Head of caudate nucleus (tissue), 42 donors: ENCODE measurements at places on chromosomes 12 and 14.

DNA sequence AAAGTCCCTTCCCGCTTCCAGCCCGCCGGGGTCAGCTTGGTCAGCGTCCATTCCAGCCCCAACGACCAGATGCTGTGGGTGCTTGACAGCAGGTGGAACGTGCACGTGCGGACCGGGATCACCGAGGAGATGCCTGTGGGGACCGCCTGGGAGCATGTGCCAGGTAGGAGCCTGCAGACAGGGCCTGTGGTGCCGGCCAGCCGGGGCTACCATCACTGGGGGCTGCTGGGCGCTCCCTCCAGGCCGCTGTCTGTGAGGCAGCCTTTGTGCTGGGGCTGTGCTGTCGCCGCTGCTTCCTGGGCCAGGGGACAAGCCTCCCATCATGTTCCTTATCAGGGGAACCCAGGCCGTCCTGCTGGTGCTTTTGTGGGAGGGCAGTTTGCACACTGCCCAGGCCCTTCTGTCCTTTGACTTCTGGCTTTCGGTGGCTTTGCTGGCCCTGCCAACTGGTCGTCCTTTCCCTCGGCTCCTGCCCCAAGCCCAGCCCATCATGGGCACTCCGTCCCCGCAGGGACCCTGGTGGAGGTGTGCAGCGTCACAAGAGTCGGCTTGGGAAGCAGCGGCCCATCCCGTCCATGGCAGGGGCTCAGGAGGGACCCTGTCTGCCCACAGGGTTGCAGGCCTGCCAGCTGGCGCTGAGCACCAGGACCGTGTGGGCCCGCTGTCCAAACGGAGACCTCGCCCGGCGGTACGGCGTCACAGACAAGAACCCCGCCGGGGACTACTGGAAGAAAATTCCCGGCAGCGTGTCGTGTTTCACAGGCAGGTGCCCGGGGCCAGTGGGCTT lies 12.4 kb downstream of the ANKRD9 start:
- DNase-seq = no peak

GRCh38 chr12:117968826-117969659 lies at the start of gene KSR2:
Gene KSR2, minus strand, starts transcription at chr12:117968990. Its CDS starts 735 bp downstream, at chr12:117968255.
- peak; percentile 88 for DNase-seq

GRCh38 chr14:105605464-105606304 lies 79.3 kb downstream of the TMEM121 start:
- DNase-seq = no peak

GRCh38 chr14:21840765-21841164 lies 167.1 kb upstream of the OR4E1 start:
- no peak for DNase-seq

- no peak for DNase-seq
These were observed 36.8 kb upstream of the PIWIL1 start for GRCh38 chr12:130300737-130301535.

- DNase-seq = no peak
These were observed 170.2 kb upstream of the HMGA2 start for GRCh38 chr12:65653946-65654629.

- no peak for DNase-seq
These were observed 717 bp upstream of the ZNF839 start for GRCh38 chr14:102318781-102319276.

DNA sequence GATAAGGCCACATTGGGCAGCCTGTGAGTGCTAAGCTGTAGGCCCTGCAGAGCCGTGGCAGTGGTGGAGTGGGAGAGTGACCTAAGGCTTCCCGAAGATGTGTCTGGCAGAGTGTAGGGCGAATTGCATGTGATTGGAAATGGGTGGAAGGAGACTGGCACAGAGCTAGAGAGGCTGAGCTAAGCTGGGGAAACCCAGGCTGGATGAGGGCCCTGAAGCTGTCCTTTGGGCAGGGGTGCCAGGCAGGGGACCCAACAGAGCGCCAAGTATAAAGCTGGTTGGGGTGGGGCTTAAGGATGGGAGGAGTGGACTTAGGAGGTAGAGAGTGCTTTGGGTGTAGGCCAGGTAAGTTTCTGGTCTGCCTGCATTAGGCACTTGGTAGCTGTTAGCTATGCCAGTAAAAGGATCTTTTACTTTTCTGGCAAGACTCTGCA lies 47.9 kb downstream of the WDR20 start:
- DNase-seq = peak; percentile 32

DNA sequence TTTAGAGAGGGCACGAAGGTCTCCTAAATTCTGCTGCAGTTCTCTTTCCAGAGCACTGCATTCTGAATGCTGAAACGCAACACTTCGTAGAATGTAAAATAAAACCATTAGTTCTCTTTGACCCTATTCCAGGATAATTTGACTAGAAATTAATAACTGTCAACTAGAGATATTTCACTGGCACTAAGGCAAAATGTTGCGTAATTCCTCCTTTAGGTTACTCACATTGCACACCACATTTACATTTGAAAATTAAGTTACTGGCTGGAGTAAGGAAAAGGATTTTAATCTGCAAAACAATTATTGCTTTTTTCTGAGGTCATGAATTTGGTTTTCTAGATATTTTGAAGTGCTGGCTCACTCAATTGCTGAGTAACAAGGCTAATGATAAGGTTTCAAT lies 58.0 kb upstream of the TRHDE start:
- DNase-seq = no peak

- no peak for DNase-seq
These were observed 207.8 kb downstream of the RBM19 start for GRCh38 chr12:113758165-113758924.

GRCh38 chr12:76241371-76241770 lies 106.8 kb downstream of the BBS10 start:
- DNase-seq = no peak

GRCh38 chr12:116821291-116821690 lies 60.0 kb downstream of the HRK start:
- no peak for DNase-seq

- DNase-seq = no peak
These were observed 103.2 kb upstream of the VRK1 start for GRCh38 chr14:96693987-96694386.
